Mesenteric fat pad (tissue), 1 donor: ENCODE measurements at places on chromosomes 4 and X.
A peak's percentile ranks its signal among the peaks of the same experiment; 100 is the strongest.

DNA sequence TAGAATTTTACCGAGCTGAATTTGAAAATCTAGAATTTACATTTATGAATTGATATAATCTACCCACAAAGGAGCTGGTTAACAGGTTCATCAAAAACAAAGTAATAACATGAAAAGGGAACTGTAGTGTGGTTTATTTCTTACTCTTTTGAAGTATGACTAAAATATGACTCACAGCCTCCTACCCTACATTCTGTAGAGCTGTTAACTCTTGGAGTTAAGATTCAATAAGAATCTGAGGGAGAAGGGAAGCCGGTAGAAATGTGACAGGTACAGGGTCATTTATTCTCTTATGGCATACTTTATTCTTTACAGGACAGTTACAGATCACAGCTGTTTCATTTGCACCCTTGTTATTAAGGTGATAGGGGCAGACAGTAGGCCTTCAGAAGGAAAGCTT lies 132.2 kb upstream of the FAM47B start:
- DNase-seq: no peak

DNA sequence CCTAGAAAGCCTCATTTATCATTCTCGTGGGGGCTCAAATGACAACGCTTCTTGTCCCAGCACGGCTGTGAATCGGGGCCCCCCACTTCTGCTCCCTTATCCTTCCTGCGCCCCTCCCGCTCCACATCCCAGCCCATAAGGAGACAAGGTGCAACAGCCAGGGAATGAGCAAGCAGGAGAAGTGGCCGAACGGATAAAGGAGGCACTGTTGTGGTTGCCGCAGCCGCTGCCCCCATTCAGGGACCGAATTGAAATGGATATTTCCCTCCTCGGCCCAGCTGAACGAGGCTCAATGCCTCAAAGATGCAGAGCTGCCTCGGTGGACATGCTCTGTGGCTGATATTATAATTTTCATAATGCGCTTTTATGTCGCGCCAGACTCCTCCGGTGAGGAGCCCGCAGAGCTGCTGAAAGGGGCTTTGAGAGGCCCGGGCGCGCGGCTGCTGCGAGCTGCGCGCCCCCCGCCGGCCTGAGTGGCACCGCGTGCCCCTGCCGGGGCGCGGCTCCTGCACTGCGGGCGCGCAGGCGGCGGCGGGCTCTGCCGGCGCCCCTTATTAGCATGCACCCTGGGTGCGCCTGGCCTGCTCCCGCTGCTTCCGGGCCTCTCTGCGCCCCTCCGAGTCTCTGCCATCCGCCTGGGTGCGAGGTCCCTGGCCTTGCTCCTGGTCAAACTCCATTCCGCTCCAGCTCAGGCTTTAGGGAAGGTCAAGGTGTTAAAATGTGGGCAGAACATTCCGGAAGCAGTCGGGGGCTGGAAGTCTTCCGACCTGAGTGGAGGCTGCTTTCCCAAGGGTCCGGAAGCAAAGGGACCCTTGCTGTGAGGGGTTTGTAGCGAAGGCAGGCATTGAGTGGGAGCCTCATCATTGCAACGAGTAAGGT lies 68.2 kb upstream of the TMEM33 start:
- DNase-seq: no peak

GRCh38 chr4:103719105-103719829 lies 518 bp downstream of the TACR3 start:
- peak; percentile 74 for DNase-seq

DNA sequence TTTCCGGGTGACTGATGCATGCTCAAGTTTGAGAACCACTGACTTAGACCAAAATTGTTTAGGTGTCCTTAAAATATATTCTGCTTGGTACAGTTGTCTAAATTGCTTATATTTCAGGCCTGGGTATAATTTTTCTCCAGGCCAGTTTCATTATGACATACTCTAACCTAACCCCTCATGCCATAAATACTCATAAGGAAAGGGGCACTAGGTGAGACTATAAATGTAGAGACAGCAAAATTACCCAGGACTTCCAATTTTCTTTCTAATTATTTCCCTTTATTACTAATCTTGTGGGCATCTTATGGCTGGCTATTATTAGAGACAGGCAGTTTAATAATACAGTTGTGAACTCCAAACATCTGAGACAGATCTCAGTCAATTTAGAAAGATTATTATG lies 150.2 kb downstream of the RRAGB start:
- no peak for DNase-seq

DNA sequence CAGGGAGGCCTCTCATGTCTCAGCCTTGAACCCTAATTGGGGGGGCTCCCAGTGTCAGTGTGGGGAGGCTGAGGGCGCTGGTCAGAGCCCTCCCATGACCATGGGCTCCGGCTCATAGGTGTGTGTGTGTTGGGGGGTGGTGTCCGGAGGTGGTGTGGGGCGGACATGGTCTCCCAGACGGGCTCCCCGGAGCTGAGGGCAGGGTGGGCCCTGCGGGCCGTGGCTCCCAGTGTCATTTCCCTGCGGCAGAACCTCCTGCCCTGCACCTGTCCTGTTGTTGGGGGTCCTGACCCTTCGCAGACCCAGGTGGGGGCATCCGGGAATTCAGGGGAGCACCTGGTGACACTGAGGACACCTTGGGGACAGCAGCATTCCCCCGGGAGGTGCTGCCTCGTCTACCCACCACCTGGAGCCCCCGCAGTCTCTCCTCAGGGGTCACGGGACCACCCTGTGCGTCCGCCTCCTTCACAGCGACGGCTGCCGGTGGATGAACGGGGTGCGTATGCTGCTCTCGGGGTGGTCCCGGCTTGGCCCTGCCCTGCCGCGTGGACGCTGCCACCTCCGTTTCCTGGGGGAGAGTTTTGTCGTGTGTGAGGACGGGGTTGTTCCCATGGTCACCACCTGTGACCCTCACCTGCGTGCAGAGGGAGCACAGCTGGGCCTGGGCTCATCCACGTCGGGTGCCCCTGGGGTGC lies 14.5 kb upstream of the GTPBP6 start:
- DNase-seq: no peak

DNA sequence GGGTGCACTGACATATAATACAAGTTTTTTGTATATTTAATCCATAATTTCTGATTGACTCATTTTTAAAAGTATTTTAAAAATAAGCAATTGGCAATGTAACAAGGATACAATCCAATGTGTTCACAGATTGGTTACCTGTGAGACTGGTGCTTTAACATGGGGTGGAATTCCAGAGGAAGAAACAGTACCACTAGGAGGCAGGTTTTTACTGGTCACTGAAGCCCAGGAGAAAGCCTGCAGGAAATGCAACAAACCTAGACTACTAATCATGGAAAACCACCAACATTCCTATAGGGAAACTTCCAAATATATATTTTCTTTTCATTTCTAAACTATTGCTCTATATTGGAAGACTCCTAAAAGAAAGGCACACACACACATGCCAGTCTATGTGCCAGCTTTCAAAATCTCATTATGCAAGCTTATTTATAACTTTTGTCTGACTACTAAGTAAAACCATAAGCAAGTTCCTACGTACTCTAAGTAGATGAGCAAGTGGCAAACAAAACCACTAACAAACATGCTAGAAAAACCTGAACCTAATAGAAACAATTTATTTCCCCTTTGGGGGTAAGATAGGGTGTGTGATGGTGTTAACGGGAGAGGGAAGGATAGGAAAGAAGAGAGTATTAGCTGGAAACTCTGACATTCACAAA lies 19.2 kb downstream of the G3BP2 start:
- DNase-seq: no peak

- DNase-seq: no peak
Observed at GRCh38 chrX:12948495-12948894, 26.4 kb upstream of the TMSB4X start.

DNA sequence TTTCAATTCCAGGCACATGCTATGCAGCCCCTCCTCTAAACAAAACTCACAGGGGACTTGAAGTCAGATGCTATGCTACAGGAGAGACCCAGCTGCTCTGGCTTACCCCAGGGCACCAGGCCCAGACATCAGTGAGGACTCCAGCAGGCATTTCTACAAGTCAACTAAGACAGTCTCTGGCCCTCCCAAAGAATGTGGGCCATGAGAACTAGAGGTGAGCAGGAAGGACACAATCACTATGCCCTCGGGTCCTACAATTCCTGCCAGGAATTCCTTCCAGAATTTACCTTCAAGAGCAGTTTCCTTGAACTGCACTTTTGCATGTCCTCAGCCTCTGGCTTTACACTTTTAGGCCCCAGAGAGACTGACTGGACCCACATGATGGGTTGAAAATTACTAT lies 17.4 kb downstream of the TMEM192 start:
- DNase-seq: no peak
